ENCODE measurements at places on chromosomes 3 and 15.

GRCh38 chr3:14991151-14991742 lies 43.9 kb downstream of the NR2C2 start:
- DNase-seq, result no peak

DNA sequence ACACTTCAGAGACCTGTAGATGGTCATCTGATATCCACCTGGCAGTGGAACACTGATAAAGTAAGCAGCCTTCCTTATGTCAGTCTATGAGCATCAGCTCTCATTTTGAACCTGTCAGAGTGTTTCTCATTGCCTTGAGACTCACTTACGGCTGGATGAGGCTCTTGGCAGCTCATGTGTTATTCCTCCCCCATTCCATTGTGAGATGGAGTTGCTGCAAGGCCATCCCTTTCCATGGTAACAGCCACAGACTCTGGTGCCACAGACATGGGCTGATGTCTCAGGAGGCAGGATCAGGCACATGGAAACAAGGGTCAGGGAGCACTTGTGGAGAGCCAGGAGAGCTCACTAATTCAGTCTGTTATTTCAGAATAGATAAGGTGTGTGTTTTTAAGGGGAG lies 11.9 kb downstream of the KCNAB1 start:
- DNase-seq, result no peak

- DNase-seq, result peak; percentile 55
These were observed 563 bp downstream of the PXYLP1 start for GRCh38 chr3:141231952-141232823.

- no peak for DNase-seq
These were observed 472.5 kb upstream of the WNT5A start for GRCh38 chr3:55959471-55960080.

DNA sequence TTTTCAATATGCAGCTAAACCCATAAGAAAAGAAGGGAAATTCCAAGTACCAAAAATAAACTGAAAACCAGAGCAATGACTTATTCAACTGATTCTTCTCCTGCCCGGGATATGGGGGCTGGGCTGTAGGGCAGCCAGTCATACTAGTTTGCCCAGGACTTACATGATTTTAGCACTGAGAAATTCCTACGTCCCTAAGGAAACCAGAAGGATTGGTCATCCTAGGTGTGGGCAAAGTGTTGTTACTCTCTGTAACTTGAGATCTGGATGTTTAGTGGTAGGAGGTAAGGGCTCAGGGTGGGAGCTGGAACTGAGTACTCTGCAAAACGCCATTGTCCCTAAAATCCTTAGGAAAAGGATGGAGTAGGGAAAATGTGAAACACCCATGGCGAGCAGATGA lies 1.2 kb upstream of the DAZL start:
- DNase-seq, result peak; percentile 56

GRCh38 chr3:120370463-120370862 lies 21.3 kb upstream of the LRRC58 start:
- peak; percentile 40 for DNase-seq

GRCh38 chr15:38517312-38517975 lies 47.2 kb downstream of the RASGRP1 start:
- no peak for DNase-seq

All from kidney tubule cell (primary cell).